Stimulated activated CD8-positive, alpha-beta memory T cell treated with anti-CD3 and anti-CD28 coated beads, Interleukin-7, amount 100 ng/mL, for 1 hour (primary cell): ENCODE measurements at places on chromosomes 13 and 19.

DNA sequence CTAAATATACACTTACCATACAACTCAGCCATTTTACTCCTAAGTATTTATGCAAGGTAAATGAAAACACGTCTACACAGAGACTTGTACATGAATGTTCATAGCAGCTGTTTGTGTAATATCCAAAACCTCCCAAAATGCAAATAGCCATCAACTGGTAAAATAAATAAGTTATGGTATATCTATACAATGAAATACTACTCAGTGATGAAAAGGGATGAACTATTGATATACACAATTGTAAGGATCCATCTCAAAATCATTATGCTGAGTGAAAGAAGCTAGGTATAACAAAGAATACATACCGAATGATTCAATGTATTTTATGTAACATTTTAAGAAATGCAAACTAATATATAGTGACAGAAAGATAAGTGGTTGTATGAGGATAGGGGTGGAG lies 149.8 kb upstream of the TNFSF11 start:
- DNase-seq, result no peak

DNA sequence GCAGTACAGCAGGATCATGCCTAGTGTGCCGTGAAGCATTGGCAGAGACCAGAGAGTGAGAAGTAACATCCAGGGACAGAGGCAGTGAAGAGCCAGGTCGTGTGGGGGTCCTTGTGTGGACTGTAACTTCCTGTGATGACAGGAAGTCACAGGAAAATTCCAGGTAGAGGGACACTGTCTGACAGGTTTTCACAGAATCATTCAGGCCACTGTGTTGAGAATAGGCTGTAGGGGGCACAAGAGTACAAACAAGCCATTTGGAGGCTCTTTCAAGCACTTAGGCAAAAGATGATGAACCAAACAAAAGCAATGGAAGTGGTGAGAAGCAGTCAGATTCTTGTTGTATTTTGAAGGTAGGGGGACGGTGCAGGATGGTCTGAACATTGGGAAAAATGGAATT lies 46.4 kb downstream of the N4BP2L1 start:
- no peak for DNase-seq

- DNase-seq, result no peak
Observed at GRCh38 chr13:44921931-44922758, 67.1 kb downstream of the NUFIP1 start.

- no peak for DNase-seq
Observed at GRCh38 chr19:5155586-5156210, 184.9 kb downstream of the PTPRS start.

- no peak for DNase-seq
Observed at GRCh38 chr13:41827507-41828213, 133.2 kb downstream of the VWA8 start.

- DNase-seq, result no peak
Observed at GRCh38 chr19:5232798-5233505, 107.7 kb downstream of the PTPRS start.

GRCh38 chr19:3506384-3507340 lies 551 bp downstream of the FZR1 start:
- DNase-seq, result no peak

GRCh38 chr19:56105090-56105701 lies 15.9 kb downstream of the ZNF787 start:
- peak; percentile 14 for DNase-seq

DNA sequence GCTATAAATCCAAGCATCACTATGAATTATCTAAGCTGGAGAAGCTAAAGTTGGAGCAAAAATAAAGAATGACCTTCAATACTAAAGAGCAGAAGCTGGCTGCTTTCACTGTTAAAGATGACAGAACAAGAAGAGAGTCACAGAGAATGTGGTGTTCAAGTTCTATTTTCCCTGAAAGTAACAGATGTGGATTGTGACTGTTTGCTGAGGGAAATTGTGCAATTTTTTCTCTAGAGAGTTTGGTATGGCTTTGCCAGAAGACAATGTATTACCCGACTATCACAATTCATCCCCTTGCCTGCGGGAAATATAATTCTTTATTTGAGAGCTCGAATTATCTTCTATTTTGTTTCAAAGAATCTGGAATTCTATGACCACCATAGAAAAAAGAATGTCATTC lies 83.1 kb downstream of the TNFSF13B start:
- no peak for DNase-seq
